Activated T-helper 2 cell treated with anti-CD3 and anti-CD28 coated beads, Interferon-gamma antibody, Interleukin-2, Interleukin-4, amounts not matched to agents 10 μg/mL and 5 μg/mL and 100 μg/mL, durations not matched to agents 14 hours and 24 hours and 36 hours (primary cell): ENCODE measurements at places on chromosomes 12 and 14. TPM values are rescaled to one million over a fixed set of nuclear protein-coding genes. Genes with fewer than 3 reads are reported as not detected.

GRCh38 chr14:31206536-31207286 is 882 bp downstream of the HECTD1 start:
- H3K27me3 ChIP-seq, result peaks cover 2% of the 10 kb centered on the region
- H3K4me3 ChIP-seq, result peak overlapping the region; percentile 84
- peaks cover 35% of the 10 kb centered on the region for H3K36me3 ChIP-seq
- peak; percentile 52 for DNase-seq
- peaks cover 29% of the 10 kb centered on the region for H3K4me1 ChIP-seq
- H3K27ac ChIP-seq, result peak overlapping the region; percentile 73

GRCh38 chr12:129496226-129496625 is 407.6 kb downstream of the TMEM132D start:
- no peak for DNase-seq
- H3K27me3 ChIP-seq, result no peaks in the 10 kb centered on the region
- H3K4me3 ChIP-seq, result no peak overlapping the region
- no peak overlapping the region for H3K27ac ChIP-seq
- H3K4me1 ChIP-seq, result no peaks in the 10 kb centered on the region

Gene GOLGA5
- total RNA-seq, result 22.5 and 23.4 TPM in 2 replicates

DNA sequence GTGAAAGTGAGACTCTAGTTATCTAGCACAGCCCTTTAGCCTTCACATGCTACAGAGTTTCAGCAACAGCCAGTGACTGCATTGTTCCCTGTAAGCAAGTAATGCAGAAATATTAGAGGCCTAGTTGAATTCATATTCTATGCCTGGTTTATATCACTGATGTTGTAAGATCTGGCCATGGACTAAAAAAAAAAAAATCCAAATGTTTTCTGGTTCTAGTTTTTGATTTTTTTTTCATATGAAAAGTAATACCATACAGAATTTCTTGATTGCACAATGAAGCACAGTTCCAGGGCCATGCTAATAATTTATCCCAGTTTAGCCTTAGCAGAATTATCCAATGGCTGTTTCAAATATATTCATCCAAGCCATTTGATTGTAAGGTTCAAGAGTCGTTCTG is 341.5 kb upstream of the DDHD1 start:
- H3K4me1 ChIP-seq, result no peaks in the 10 kb centered on the region
- no peak overlapping the region for H3K4me3 ChIP-seq
- no peak overlapping the region for H3K27ac ChIP-seq
- DNase-seq, result no peak

DNA sequence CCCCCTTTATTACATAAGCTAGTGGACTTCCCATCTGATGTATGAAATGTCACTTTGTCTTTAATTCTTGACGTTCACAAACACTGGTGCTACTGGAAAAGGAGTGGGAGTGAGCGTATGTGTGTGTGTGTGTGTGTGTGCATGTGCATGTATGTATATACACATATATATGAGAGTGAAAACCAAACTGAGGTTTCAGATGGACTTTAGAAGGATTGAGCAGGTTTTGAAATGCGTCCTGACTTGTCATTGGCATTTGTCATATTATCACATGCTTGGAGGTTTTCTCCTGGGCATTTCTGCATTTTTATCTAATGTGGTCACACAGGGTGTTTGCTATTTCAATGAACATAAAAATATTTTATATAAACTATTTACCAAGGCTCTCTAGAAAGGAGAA is 1085.9 kb downstream of the BCL11B start:
- H3K27me3 ChIP-seq, result no peaks in the 10 kb centered on the region
- H3K36me3 ChIP-seq, result peaks cover 11% of the 10 kb centered on the region
- no peak for DNase-seq
- H3K4me3 ChIP-seq, result peak overlapping the region; percentile 15
- peak overlapping the region; percentile 94 for H3K27ac ChIP-seq

GRCh38 chr14:74437496-74438053 is 11.6 kb upstream of the SYNDIG1L start:
- H3K4me1 ChIP-seq, result no peaks in the 10 kb centered on the region
- H3K27ac ChIP-seq, result no peak overlapping the region
- no peak for DNase-seq

- peak within 1 kb of the TSS; percentile 73 for H3K27ac ChIP-seq
- DNase-seq, result peak; percentile 49
- H3K27me3 ChIP-seq, result peaks cover 20% of the 10 kb centered on the region
- H3K36me3 ChIP-seq, result peaks cover 9% of the 10 kb centered on the region
- peak within 1 kb of the TSS; percentile 85 for H3K4me3 ChIP-seq
- peaks cover 43% of the 10 kb centered on the region for H3K4me1 ChIP-seq
These were observed at the start of gene OASL for GRCh38 chr12:121038861-121039668. OASL (minus strand) TSS chr12:121039246; CDS start chr12:121038971, 275 bp downstream.

DNA sequence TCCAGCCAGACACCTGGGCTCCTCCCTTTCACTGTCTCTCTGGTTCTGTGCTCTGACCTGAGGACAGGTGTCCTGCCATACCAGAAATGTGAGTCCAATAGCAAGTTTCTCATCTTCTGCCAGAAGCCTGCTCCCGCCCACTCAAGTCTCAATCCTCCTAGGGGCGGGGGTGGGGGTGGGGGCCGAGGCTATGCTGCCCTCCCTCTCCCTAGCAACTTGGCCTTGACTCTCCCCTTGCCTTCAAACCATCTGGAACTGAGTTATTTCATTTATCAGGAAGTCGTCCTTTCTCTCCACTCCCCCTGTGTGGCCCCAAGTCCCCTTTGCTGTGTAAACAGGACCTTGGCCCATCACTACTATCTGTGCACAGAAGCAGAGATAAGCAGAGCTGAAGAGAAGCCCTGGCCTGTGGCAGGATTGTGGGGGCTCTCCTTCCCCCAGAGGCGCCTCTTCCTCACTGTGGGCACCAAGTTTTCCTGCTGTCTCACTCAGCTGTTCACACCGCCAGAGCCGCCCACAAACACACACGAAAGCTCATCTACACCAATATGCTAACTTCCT is 117.1 kb downstream of the DPF3 start:
- H3K4me3 ChIP-seq, result no peak overlapping the region
- H3K4me1 ChIP-seq, result peaks cover 3% of the 10 kb centered on the region
- no peaks in the 10 kb centered on the region for H3K36me3 ChIP-seq
- DNase-seq, result no peak
- peaks cover 7% of the 10 kb centered on the region for H3K27me3 ChIP-seq

DNA sequence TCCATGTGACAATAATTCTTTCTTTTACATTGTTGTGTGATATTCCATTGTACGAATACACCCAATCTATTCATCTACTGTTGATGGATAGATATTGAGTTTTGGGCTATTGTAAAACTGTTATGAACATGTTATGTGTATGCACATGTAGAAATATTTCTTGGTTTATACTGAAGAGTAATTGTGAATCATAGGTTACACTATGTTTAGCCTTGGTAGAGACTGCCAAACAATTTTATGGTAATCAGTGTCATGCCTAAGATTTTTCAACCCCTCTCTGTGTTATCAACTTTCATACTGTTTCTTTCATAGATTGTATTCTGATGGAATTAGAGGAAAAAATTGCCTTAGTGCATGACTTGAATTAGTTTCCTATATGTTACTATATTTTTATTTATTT is 39.5 kb downstream of the FRMD6 start:
- H3K27ac ChIP-seq, result no peak overlapping the region
- DNase-seq, result no peak
- no peaks in the 10 kb centered on the region for H3K27me3 ChIP-seq
- no peaks in the 10 kb centered on the region for H3K4me1 ChIP-seq

GRCh38 chr12:71469258-71469750 is 29.7 kb downstream of the LGR5 start:
- no peaks in the 10 kb centered on the region for H3K36me3 ChIP-seq
- no peaks in the 10 kb centered on the region for H3K4me1 ChIP-seq
- peaks cover 1% of the 10 kb centered on the region for H3K27me3 ChIP-seq
- no peak overlapping the region for H3K27ac ChIP-seq
- H3K4me3 ChIP-seq, result no peak overlapping the region
- no peak for DNase-seq

DNA sequence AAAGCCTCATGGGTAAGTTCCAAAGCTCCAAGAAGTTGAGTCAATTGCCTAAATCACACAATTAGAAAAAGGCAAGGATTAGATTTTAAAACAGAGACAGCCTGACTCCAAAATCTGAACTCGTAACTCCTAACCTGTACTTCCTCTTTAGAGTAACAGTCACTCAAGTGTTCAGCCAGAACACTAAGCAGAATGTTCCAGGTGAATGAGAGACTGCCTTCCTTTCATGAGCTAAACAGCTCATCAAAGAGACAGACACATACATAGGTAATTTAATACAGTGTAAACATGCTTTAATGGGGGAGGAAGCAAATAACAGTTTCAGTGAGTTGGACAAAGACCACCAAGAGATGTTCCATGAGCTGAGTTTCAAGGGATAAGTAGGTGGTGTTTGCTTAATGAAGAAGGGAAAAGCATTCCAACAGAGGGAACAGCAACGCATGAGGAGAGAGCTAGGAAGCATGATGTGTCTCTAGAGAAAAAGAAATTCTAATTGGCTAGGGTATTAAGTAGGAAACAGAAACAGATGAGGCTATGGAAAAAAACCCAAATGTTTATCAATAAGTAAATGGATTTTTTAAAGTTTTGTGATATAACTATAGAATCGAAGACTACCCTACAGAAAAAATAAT is 403.9 kb downstream of the MED13L start:
- H3K36me3 ChIP-seq, result no peaks in the 10 kb centered on the region
- no peak for DNase-seq
- peaks cover 7% of the 10 kb centered on the region for H3K27me3 ChIP-seq
- no peak overlapping the region for H3K27ac ChIP-seq

Gene KCNH3
- 2.1 and 2.9 TPM in 2 replicates for total RNA-seq

DNA sequence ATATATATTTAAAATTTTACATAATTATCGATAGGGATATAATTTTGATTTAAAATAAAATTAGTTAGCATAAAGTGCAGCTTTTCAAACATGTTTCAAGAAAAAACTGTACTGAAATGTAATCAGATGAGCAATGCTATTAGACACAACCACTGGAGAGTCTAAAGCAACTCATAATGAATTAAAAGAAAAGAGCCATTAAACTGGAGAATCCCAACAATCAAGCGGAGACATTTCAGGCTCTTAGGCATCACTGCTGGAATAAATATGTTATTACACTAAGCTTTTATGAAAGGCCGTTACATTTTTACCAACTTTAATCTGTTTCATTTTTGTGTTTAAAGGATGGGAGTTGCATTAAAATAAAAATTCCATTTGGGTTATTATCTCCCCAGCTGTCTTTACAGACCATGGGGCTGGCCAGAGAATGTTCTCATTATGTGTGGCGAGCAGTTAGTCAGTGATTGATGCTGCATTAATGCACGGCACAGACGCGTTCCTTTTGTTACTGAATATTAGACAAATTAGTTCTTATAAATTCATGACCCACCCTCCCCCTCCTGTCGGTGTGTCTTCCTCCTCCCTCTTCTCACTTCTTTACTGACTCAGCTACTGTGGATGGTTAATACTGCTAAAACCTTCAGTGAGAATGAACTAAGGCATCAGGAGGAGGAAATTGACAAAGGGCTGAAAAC is 156.8 kb downstream of the PDZRN4 start:
- H3K36me3 ChIP-seq, result no peaks in the 10 kb centered on the region
- no peak for DNase-seq
- no peak overlapping the region for H3K4me3 ChIP-seq
- no peaks in the 10 kb centered on the region for H3K27me3 ChIP-seq
- no peaks in the 10 kb centered on the region for H3K4me1 ChIP-seq

GRCh38 chr14:59997449-59997848 is 77.5 kb downstream of the LRRC9 start:
- no peaks in the 10 kb centered on the region for H3K27me3 ChIP-seq
- H3K4me1 ChIP-seq, result no peaks in the 10 kb centered on the region
- H3K4me3 ChIP-seq, result no peak overlapping the region
- no peaks in the 10 kb centered on the region for H3K36me3 ChIP-seq

Gene C12orf54
- total RNA-seq, result not detected in 2 replicates

DNA sequence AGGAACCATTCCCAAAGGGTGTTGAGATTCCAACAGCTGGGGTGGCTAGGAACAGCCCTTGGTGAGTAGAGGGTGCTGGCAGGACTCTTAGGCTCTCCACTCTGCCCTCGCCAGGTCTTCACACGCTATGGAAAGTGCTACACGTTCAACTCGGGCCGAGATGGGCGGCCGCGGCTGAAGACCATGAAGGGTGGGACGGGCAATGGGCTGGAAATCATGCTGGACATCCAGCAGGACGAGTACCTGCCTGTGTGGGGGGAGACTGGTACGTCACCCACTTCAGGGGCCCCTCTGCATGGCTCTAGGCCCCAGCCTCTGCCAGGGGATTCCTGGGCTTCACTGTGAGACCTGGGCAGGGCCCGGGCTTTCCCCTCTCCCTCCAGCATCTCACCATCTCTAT is 8.0 kb upstream of the SMARCD1 start:
- H3K27me3 ChIP-seq, result no peaks in the 10 kb centered on the region
- H3K36me3 ChIP-seq, result no peaks in the 10 kb centered on the region
- no peak overlapping the region for H3K4me3 ChIP-seq
- DNase-seq, result no peak
- peaks cover 2% of the 10 kb centered on the region for H3K4me1 ChIP-seq
- H3K27ac ChIP-seq, result no peak overlapping the region

Gene RNASE4
- total RNA-seq, result 0.73 and 1.1 TPM in 2 replicates

DNA sequence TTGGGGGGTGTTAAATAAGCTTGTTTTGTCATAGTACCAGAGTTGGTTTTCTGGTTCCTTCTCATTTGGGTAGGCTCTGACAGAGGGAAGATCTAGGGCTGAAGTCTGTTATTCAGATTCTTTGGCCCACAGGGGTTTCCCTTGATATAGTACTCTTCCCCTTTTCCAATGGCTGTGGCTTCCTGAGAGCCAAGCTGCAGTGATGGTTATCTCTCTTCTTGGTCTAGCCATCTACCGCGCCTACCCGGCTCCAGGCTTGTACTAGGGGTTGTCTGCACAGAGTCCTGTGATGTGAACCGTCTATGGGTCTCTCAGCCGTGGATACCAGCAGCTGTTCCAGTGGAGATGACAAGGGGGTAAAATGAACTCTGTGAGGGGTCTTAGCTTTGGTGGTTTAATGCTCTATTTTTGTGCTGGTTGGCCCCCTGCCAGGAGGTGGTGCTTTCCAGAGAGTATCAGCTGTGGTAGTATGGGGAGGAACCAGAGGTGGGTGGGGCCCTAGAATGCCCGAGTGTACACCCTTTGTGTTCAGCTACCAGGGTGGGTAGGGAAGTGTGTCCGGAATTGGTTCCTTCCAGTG is 209.7 kb downstream of the GPHN start:
- no peak for DNase-seq
- peaks cover 8% of the 10 kb centered on the region for H3K36me3 ChIP-seq
- peaks cover 38% of the 10 kb centered on the region for H3K4me1 ChIP-seq
- H3K4me3 ChIP-seq, result no peak overlapping the region
- no peaks in the 10 kb centered on the region for H3K27me3 ChIP-seq
- H3K27ac ChIP-seq, result no peak overlapping the region

- H3K27ac ChIP-seq, result no peak overlapping the region
- DNase-seq, result no peak
- no peaks in the 10 kb centered on the region for H3K4me1 ChIP-seq
- no peak overlapping the region for H3K4me3 ChIP-seq
These were observed 10.8 kb downstream of the OR4Q3 start for GRCh38 chr14:19754172-19754571.

DNA sequence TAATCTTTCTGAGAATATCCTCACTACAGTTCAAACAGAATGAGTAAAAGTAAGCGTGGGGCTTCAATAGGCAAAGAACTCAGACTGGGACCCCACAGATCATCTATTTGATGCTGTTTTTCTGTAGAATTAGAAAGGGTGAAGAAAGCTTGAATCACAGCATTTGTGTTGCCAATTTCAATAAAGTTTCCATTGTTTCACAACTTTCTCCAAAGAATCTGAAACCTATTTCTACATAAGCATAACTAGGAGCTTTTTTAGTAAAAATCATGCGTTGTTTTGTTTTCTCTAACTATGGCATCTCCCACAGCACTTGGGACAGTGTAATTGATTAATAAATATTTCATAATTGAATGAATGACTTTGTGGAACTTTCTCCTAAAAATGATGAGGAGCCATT is 16.7 kb upstream of the NEDD1 start:
- H3K36me3 ChIP-seq, result no peaks in the 10 kb centered on the region
- no peak overlapping the region for H3K4me3 ChIP-seq
- no peak overlapping the region for H3K27ac ChIP-seq
- DNase-seq, result no peak
- peaks cover 7% of the 10 kb centered on the region for H3K27me3 ChIP-seq

Gene PTPRQ
- not detected in 2 replicates for total RNA-seq
